ENCODE measurements at places on chromosomes 4 and X.

DNA sequence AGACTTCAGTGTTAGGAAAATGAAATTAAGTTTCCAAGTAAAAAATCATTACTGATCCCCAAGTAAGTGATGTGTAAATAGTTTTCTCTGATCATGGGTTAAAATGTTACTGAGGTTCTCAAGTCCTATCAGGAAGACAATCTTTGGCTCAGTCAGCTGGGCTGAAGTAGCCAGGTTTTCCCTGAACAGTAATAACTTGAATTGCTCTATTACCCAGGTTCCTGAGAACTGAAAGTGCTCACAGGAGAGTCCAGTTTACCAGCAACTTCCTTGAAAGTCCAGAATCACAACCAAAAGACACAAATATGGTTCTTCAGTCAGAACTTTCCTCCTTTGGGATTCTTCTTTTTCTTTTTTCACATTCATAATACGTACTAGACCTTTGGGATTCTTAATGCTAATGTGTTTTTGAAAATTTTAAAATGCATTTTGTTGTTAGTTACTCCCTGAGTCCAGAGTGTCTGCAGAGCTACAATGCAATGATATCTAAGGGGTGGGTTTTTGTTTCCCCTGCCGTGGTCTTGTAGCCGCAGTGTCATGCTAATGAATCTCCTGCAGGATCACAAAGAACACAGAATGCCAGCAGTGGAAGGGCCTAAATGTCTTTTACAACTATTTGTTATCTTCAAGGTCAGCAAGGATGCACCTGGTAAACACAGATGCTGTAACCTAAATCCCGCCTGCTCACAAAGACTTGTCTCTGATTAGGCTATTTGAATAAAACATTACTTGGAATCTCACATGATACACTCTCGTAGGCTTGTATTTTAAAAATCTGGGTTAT is 439.8 kb upstream of the NR3C2 start:
- DNase-seq = no peak

DNA sequence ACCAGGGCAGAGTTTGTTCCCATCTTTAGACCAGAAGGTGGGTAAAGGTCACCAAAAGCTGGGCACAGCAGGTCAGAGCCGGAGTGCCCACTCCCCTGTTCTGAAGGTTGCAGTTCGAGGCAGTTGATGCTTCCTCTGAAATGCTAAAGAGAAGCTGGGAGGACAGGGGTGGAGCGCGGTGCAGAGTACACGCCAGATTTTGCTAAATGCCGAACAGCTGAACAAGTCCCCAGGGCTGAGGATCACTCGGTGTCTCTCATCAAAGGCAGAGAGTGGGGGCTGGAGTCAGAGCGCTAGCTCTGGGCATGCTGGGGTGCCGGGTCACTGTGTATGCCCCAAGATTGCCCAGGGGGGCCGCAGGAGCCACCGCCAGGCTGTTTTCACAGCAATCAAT is 197.0 kb downstream of the BCOR start:
- no peak for DNase-seq

- no peak for DNase-seq
Measured at GRCh38 chr4:1152290-1152689, 20.1 kb downstream of the SPON2 start.

GRCh38 chr4:138177278-138177968 is 64.7 kb downstream of the SLC7A11 start:
- no peak for DNase-seq

- no peak for DNase-seq
Measured at GRCh38 chr4:47122592-47123291, 91.4 kb downstream of the GABRB1 start.

All from hematopoietic multipotent progenitor cell (in vitro differentiated cells).